Fibroblast of pulmonary artery (primary cell): ENCODE measurements at places on chromosomes 1 and 21.

- peak; percentile 99 for DNase-seq
Observed at GRCh38 chr1:200075938-200076546, 48.5 kb downstream of the NR5A2 start.

DNA sequence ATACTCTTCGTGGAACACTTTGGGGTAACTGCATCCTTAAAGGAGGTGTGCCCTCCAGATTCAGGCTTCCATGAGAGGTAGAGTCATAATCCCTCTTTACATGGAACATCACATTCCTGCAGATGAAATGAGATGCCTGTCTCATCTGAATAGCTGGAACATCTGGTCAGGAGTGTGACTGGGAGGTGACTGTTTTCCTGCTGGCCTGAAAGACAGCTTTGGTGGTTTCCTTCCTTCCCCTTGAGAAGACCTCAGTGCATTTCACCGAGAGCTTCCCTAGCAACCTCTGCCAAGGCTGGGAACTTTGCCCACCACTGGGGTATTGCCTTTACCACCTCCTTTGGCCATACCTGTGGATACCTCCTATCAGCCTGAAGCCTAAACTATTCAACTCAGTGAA is 46.7 kb upstream of the GUCA2A start:
- DNase-seq: peak; percentile 11

GRCh38 chr1:50724626-50725286 is 235.3 kb downstream of the FAF1 start:
- no peak for DNase-seq

GRCh38 chr1:234330843-234331215 is 42.4 kb upstream of the COA6 start:
- no peak for DNase-seq

- no peak for DNase-seq
Observed at GRCh38 chr1:51549016-51549619, 30.1 kb upstream of the EPS15 start.

- peak; percentile 80 for DNase-seq
Observed at GRCh38 chr1:79006564-79006963, at the start of gene ADGRL4. TSS of gene ADGRL4 (minus strand) at chr1:79006730. CDS start at chr1:79006654, 76 bp downstream.

- no peak for DNase-seq
Observed at GRCh38 chr1:43878854-43879253, 54.7 kb upstream of the ARTN start.

- no peak for DNase-seq
Observed at GRCh38 chr1:165288350-165289120, 68.0 kb downstream of the LMX1A start.

- no peak for DNase-seq
Observed at GRCh38 chr21:33101300-33101911, 31.5 kb downstream of the OLIG1 start.

GRCh38 chr21:27713154-27714109 is 746.5 kb upstream of the ADAMTS5 start:
- DNase-seq: no peak

- DNase-seq: no peak
Observed at GRCh38 chr21:34635307-34635706, 20.4 kb upstream of the RCAN1 start.

- DNase-seq: peak; percentile 23
Observed at GRCh38 chr1:241518476-241519307, 863 bp downstream of the FH start.

DNA sequence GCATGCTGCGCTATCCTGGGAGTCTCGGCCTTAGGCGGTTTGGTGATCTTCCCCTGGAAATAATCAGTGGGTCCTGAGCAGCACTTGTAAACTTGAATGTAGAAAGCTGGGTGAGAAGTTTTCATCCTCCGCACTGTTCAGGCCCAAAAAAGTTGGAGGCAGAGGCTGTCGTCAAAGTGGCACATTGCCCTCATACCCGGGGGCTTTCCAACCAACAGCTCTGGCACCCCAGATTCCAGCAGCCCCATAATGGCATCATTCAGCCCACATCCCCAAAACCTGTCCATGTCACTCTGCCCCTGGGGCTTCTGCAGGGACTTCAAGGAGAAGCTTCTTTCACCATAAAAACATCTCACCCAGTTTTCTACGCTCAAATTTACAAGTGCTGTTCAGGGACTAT is 59.3 kb downstream of the TOR1AIP2 start:
- DNase-seq: no peak

DNA sequence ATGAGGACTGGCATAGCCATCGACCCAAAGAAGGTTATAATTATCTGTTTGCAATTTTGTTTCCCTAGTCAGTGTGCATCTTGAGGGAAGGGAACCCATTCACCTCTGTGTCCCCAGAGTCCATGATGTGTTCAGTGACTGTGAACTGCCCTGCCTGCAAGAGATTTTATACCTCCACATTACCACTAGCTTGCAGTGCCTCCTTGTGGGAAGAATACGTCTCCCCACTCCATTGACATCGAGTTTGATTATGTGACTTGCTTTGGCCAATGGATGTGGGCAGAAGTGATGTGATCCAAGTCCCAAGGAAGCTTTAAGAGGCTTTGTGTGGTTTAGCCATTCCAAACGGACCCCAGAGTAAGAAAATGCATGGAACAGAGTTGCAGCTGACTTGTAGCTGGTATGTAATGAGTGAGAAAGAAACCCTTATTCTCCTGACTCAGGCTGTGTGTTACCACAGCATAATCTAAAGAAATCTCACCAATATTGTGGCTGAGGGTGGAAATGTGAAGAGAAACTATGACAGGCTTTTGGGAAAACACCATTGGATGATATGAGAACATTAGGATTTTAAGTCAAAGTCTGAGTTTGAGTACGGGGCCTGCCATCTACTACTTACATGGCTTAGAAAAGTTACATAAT is 47.8 kb upstream of the NRDC start:
- peak; percentile 73 for DNase-seq

DNA sequence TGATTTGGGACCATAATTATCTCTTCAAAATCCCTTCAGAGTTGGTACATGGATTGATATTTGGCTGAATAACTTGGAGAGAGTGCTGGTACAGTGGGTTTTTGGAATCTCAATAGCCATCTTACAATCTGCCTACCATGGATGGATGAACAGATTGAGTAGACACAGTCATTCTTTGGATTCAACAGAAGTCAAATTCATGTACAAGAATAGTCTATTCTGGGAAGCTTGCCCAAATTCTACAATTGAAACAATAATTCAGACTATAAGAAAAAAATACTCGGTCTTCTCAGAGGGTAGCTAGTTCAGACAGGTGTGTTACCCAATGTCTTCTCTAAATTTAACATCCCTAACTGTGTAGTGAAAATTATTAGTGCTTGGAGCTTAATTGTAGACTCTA is 574.0 kb downstream of the LRRIQ3 start:
- DNase-seq: no peak

DNA sequence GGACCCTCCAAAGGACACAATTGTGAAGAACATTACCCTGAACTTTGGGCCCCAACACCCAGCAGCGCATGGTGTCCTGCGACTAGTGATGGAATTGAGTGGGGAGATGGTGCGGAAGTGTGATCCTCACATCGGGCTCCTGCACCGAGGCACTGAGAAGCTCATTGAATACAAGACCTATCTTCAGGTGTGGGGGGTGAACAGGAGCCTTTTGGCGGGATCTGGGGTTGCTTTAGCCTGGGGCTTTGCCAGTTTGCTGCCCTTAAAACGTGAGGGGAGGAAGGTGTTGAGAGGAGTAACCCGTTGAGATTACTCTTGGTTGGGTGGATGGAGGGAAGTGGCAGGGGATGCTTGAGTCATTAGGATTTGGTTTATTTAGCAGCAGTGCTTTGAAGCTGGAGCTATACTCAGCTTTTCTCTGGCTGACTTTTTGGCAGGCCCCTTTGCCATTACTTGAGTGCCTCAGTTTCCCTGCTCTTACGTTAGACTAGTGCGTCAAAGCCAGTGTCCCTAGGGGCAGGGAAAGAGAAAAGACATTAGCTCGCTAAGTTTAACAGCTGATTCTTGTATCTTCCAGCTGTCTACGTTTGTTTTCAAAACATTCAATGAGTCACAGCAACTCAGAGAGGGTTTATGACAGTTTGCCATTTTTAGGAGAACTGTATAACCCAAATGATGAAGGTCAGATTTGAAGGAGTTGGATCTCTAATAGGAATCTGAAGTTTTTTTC is 4.4 kb downstream of the NDUFS2 start:
- peak; percentile 80 for DNase-seq

- no peak for DNase-seq
Observed at GRCh38 chr1:31433396-31433930, 20.4 kb downstream of the SERINC2 start.

- no peak for DNase-seq
Observed at GRCh38 chr1:175133673-175134435, 58.7 kb downstream of the KIAA0040 start.

DNA sequence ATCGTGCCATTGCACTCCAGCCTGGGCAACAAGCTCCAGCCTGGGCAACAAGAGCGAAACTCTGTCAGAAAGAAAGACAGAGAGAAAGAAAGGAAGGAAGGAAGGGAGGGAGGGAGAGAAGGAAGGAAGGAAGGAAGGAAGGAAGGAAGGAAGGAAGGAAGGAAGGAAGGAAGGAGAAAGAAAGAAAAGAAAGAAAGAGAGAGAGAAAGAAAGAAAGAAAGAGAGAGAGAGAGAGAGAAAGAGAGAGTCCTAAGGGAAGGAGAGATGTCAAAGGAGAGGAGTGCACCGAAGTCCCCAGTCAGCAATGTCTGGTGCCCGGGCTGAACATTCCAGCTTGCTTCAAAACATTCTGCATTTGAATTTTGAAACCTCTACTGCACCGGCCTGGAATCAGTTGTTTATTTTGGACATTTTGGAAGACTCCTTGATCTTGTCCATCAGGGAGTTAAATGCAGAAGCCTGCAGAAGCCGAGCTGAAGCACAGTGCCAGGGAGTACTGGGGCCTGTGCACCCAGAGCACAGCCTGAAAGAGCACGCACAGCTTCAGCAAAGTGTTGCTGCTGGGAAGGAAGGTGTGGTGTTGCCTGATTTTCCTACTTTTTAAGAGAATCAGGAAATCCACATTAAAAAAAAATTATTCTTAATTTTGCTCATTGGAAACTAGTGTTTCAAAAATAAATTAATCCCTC is 3.7 kb upstream of the IGSF3 start:
- no peak for DNase-seq

DNA sequence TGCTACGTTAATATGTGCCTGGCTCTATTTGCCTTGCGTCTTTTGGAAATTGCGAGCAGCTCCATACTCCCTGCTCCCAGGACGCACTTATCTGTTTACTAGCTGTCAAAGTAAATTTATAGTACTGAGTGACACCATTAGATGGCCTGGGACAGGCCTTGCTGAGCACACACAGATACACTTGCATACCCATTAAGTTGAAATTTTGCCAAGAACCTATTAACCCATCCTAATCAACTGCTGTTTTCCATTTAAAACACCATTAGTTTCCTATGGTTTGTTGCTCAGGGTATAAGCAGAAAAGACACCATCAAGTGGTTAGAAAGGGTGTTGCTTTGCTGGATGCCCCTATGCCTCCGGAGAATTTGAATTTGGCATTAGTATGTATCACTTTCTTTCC is 187.3 kb downstream of the SLC44A5 start:
- DNase-seq: no peak

DNA sequence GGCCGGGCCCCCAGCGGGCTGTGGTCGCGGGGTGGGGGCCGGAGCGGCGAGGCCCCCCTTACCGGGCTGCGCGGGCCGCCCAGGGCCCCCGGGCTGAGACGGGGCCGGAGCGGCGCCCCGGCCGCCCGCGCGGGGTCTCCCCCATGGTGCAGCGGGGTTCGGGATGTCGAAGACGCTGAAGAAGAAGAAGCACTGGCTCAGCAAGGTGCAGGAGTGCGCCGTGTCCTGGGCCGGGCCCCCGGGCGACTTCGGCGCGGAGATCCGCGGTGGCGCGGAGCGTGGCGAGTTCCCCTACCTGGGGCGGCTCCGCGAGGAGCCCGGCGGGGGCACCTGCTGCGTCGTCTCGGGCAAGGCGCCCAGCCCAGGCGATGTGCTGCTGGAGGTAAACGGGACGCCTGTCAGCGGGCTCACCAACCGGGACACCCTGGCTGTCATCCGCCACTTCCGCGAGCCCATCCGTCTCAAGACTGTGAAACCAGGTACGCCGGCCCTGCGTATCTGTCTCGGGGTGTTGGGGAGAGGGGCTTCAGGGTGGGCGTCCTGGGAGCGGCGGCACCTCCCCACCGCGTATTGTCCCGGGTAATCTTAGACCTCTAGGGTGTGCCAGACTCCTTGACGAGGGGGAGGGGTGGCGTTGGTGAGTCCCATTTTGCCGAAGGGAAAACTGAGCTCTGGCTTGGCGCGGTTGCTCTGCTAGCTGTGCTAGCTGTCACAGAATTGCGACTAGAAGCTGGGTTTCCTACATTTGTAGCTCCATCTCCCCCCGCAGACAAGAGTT is 745 bp downstream of the MAGI3 start:
- DNase-seq: peak; percentile 41
